ENCODE measurements at places on chromosomes 2 and 18.

GRCh38 chr2:120985174-120985996 lies 249.7 kb downstream of the GLI2 start:
- no peak for DNase-seq

DNA sequence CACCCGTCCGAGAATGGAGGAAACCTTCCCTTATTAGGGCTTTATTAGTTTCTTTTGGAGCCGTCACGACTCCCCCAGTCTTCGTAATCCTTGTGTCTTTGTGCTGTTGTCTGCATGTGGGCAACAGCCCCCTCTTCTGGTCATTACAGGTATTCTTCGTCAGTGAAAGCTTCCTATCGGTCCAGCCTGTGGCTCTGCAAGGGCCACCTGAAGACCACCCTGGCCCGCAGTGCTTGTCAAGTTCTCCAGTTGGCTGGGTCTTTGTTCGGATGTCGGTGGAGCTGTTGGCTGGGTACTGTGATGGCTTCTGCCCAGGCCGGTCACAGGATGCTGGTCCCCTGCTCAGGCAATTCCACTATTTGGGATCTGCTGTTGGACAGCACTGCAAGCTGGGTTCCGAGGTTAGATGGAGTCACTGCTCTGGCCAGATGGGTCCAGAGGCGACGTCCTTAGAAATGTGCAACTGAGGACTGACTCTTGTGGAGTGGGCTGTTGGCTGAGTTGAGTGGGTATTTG lies 19.2 kb downstream of the E2F6 start:
- peak; percentile 16 for DNase-seq

- no peak for DNase-seq
Measured at GRCh38 chr2:120936476-120937334, 201.0 kb downstream of the GLI2 start.

DNA sequence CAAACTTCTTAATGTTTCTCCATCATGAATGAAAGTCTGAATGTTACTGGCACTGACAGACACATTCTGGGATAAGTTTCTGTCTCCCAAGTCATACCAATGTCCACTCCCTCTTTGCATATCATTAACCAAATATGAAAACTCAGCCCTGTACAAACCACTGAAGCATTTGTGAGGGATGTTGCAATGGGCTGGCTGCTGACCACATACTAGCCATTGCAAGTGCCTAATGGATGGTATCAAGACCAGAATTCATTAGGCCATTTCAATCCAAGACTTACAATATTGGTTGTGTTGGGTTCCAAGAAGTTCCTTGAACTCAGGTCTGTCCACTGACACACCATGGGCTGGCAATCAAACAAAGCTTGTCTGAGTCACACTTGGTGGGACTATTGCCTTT lies 73.8 kb downstream of the CBLN2 start:
- no peak for DNase-seq

DNA sequence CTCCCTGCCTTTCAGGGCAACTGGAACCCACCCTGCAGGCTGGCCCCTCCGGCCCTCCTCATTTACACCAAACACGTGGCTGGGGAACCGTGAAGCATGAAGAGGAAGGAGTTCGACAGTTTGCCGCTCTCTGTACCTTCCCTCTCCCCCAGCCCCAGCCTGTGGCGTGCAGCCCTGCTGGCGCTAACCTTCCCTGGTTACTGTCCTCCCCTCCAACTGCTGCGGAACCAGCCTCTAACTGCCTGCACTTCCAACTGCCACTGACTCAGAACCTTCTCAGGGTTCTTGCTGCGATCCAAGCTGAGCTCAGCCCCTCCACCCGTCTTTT lies 19.2 kb upstream of the GNAL start:
- no peak for DNase-seq

- no peak for DNase-seq
Measured at GRCh38 chr2:223995569-223995968, 38.3 kb downstream of the MRPL44 start.

GRCh38 chr18:45103319-45104048 lies 422.8 kb downstream of the SETBP1 start:
- no peak for DNase-seq

- no peak for DNase-seq
Measured at GRCh38 chr2:24981411-24982136, 9.8 kb upstream of the DNAJC27 start.

- no peak for DNase-seq
Measured at GRCh38 chr2:79994965-79995364, 309.6 kb downstream of the LRRTM1 start.

- no peak for DNase-seq
Measured at GRCh38 chr2:172415865-172416183, 11.6 kb upstream of the ITGA6 start.

- DNase-seq, result no peak
Measured at GRCh38 chr2:62589691-62590356, 83.8 kb upstream of the TMEM17 start.

- DNase-seq, result peak; percentile 2
Measured at GRCh38 chr2:238169708-238170251, 11.0 kb downstream of the ERFE start.

DNA sequence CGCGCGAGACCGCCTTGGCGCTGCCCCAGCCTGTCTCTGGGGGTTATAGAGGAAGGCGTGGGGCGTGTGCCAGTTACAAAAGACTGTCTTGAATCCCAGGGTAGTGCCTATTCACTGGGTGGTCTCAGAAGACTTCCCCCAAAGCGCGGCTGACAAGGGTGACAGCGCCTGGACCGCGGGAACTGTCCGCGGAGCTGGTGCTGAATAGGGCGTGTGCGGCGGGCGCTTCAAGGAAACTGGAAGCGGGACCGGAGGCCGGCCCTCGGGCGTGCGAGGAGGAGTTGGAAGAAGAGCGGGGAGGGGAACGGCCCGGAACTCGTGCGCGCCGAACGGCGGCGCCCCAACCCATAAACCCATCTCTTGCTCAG lies 2.3 kb downstream of the EGR4 start:
- DNase-seq, result no peak

GRCh38 chr2:233241803-233242202 lies 9.7 kb upstream of the ATG16L1 start:
- no peak for DNase-seq

- DNase-seq, result no peak
Measured at GRCh38 chr2:175027755-175028154, 22.6 kb upstream of the CHN1 start.

DNA sequence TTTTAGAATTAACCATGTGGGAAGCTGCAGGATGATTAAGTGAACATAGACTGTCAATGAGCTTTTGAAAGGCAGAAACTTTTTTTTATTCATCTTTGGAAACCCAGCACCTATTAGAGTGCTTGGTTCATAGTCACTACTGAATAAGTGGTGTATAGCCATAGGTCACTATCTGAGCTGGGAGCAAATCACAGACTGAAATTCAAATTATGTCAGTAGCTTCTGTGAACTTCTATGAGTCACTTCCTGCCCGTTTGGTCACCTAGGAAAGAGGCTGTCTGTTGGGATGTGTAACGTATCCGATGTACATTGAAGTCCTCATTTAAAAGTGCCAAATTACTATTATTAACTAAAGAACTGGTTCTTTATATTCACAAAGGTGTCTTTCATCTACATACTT lies 20.5 kb upstream of the SLC40A1 start:
- no peak for DNase-seq

- peak; percentile 87 for DNase-seq
Measured at GRCh38 chr18:27861539-27861938, 315.4 kb downstream of the CDH2 start.

- DNase-seq, result no peak
Measured at GRCh38 chr2:127416506-127417001, 1.7 kb upstream of the PROC start.

DNA sequence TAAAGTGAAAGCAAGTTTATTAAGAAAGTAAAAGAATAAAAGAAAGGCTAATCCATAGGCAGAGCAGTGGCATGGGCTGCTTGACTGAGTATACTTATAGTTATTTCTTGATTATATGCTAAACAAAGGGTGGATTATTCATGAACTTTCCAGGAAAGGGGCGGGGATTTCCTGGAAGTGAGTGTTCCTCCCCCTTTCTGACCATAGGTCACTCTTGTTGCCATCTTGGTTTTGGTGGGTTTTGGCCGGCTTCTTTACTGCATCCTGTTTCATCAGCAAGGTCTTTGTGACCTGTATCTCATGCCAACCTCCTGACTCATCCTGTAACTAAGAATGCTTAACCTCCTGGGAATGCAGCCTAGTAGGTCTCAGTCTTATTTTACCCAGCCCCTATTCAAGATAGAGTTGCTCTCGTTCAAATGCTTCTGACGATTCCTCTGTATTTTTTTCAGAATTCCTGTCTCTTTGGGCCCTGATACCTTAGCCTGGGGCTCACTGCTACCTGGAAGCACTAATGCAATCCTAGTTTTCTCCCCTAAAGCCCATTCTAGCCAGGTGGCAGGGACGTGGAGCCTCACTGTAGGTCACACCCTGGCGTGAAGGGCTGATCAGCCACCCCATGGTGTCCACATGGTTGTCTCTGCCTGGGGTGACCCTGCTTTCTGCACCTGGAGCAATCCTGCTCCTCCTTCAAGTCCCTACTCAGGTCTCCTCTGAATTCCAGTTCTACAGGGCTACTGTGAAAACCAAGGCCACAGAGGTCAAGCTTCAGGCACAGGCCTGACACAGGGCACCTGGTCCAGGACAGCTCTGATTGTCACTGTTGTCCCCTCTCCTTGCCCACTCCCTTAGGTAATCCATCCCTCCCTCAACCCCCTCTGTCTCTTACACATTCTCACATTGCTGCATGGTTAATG lies 6.0 kb upstream of the SLC35F6 start:
- DNase-seq, result no peak

DNA sequence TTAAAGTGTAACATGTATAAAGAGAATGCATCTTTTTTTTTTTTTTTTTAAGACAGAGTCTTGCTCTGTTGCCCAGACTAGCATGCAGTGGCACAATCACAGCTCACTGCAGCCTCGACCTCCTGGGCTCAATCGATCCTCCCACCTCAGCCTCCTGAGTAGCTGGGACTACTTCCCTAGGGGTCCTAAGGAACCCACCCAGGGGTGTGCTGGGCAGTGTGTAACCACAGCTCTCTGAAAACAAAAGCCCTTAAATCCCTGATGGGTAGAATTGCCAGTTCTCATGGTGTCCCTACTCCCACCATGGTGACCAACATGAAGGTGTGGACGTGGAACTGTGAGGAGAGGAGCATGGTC lies 105.6 kb upstream of the ST3GAL5 start:
- DNase-seq, result no peak

DNA sequence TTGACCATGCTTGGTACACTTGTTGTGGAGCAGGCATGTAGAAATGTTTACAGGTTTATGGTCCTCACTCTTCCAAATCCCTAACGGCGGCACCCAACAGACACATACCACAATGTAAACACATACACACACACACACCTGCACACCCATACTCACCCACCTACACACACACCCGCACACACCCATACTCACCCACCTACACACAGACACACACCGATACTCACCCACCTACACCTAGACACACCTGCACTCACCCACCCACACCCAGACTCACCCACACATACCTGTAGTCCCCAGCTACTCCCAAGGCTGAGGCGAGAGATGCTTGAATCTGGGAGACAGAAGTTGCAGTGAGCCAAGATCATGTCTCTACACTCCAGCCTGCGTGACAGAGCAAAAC lies 1.5 kb upstream of the RAB6D start:
- no peak for DNase-seq

- peak; percentile 14 for DNase-seq
Measured at GRCh38 chr18:59202258-59202820, 17.6 kb upstream of the GRP start.

- DNase-seq, result peak; percentile 56
Measured at GRCh38 chr2:51990684-51991083, 958.8 kb upstream of the NRXN1 start.

DNA sequence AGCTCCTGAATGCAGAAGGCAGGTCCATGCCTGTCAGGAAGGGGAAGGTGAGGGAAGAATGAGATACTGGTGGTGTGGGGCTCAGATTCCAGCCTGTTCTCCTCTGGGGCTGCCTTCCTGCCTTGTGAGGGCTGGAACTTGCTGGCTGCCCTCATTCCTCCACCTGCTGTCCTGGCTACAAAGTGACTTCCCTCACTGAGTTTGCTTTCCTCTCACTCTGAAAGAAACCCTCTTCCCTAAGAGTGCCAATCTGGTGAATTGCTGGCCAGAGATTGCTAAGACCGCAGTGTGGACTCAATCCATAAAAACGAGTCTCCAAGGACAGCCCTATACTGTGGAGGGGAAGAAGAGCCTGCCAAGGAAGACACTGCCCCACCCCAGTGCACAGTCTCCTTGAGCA lies 664.4 kb upstream of the HS6ST1 start:
- DNase-seq, result no peak

DNA sequence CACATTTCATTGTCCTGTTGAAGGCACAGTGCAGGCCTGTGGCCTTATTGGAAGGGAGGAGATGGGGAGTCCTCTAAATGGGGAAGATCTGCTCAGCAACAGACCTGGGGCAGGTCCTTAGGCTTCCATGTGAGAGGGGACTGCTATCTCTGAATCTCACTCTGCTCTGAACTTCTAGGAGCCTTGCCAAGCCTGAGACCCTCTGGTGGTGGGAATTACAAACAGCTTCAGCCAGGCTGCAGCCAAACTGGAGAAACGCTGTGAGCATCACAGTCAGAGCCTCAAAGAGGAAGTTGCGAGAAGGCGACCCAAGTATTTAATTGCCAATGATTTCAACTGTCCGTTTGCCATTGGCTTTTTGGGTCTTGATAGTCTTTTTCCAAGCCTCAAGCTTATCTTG lies 66.8 kb upstream of the MC2R start:
- DNase-seq, result no peak

GRCh38 chr2:173978447-173978846 lies 13.3 kb upstream of the SP3 start:
- DNase-seq, result no peak

DNA sequence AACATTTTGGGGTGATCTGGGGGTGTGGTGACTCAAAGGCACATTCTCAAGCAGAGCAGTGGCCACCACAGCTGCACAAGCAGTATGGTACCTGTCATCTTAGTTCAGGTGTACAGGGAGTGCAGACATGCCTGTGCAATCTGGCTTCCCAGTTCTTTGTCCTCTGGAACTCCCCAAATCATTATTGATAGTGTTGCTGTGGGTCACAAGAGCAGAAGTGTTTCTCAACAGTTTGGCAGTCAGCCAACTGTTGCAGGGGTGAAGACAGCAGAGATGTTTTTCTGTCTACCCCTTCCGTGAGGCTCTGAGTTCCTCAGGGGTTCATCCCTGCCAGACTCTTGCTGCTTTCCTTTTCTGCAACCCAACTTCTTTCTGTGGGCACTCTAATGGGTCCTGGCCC lies 206.5 kb upstream of the ZSWIM2 start:
- no peak for DNase-seq

DNA sequence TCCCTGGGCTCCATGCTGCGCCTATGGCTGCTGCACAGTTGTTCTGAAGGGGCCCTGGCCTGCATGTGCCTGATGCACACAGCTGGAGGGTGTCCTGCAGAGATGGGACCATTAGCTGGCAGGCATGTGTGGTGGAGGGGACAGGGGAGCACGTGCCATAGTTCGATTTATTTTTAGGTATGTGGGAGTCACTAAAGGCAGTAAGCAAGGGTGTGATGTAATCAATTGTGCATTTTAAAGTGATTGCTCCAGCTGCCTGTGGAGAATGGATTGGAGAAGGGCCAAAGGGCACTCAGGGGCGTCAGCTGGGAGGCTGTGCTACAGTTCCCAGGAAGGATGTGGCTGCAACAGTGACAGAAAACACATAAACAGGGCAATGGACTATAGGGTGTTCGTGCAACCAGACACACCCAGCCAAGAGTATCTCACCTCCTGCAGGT lies 205.1 kb downstream of the ARL4C start:
- no peak for DNase-seq

GRCh38 chr2:3523551-3524041 lies 4.3 kb upstream of the ADI1 start:
- DNase-seq, result no peak

- peak; percentile 32 for DNase-seq
Measured at GRCh38 chr2:142175813-142176338, 45.1 kb upstream of the LRP1B start.

GRCh38 chr18:66778048-66778447 lies 174.2 kb upstream of the CDH19 start:
- no peak for DNase-seq
